GM12878 (cell line): ENCODE measurements at places on chromosomes 1 and 21.

- no peak for DNase-seq
- no peak overlapping the region for H3K27ac ChIP-seq
- no peaks in the 10 kb centered on the region for H3K27me3 ChIP-seq
- H3K4me3 ChIP-seq, result no peak overlapping the region
- H3K4me1 ChIP-seq, result no peaks in the 10 kb centered on the region
These were observed 132.2 kb downstream of the ATP5PO start for GRCh38 chr21:33783187-33783979.

GRCh38 chr1:230306169-230306568, 120.0 kb downstream of the PGBD5 start:
- H3K4me3 ChIP-seq, result no peak overlapping the region
- no peaks in the 10 kb centered on the region for H3K36me3 ChIP-seq
- no peaks in the 10 kb centered on the region; the same call in 1 of the 2 replicates for H3K4me1 ChIP-seq
- no peak for DNase-seq
- no peak overlapping the region for H3K27ac ChIP-seq

DNA sequence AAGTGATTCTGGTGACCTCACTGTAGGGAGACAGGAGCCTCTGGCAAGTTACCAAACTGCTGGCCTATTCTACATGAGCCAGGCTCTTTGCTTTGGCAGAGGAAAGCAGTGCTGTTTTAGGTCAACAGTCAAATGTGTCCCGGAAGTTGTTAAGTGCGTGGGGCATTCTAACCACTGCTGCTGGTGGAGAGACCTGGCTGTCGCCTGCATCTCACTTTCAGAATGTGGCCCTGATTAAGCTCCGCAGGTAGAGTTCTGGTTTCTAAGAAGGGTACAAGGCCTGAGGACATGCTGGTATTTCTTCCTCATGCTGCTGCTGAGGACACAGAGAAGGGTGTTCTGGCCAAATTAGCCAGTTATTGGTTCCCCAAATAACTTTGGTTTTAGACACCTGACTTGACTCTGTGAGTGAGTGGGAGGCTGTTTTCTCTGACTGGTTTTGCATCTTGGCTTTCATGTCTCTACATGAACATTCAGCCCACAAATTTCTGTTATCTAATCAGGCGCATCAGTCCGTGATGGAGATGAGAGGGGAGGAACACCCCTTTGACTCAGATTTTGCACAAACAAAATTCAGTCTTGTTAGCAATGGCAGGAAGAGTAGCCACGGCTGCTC, 120.8 kb downstream of the LMO4 start:
- 0 out of 2 replicates have a peak overlapping the region, but pooled peaks have one; percentile 4 for H3K4me3 ChIP-seq
- peak; percentile 98 for DNase-seq
- H3K27me3 ChIP-seq, result no peaks in the 10 kb centered on the region
- no peaks in the 10 kb centered on the region for H3K36me3 ChIP-seq

DNA sequence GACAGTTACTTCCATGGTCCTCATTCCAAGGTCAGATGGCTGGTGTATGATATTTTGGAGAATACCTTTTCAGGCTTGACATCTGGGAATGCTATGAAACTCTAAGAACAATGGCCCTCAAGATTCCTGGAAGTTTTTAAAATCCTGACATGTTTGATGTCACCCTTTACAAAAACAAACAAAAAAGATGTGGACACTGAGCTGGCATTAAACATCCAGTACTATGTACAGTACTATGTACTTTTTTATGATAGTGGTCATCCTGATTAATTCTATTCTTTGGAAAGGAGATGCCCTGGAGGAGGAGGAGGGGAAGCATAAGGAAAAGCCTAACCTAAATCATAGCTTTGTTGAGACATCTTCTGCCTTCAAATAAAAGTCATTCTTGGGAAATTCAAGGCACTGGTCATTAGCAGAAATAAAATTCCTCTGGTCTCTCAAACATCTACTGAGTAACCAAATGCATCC, 235.4 kb downstream of the HMCN1 start:
- H3K27ac ChIP-seq, result no peak overlapping the region
- no peak for DNase-seq
- no peaks in the 10 kb centered on the region for H3K4me1 ChIP-seq
- H3K4me3 ChIP-seq, result no peak overlapping the region

GRCh38 chr1:168420177-168420576, 123.6 kb downstream of the XCL2 start:
- DNase-seq, result no peak
- H3K4me3 ChIP-seq, result no peak overlapping the region
- no peaks in the 10 kb centered on the region; the same call in 1 of the 2 replicates for H3K27me3 ChIP-seq
- H3K36me3 ChIP-seq, result no peaks in the 10 kb centered on the region

- no peak overlapping the region for H3K4me3 ChIP-seq
- no peaks in the 10 kb centered on the region for H3K36me3 ChIP-seq
- H3K27me3 ChIP-seq, result 0 out of 2 replicates have a peak, but pooled peaks cover 2% of the 10 kb centered on the region
- no peaks in the 10 kb centered on the region for H3K4me1 ChIP-seq
These were observed 3.8 kb upstream of the MYOG start for GRCh38 chr1:203089651-203090045.

DNA sequence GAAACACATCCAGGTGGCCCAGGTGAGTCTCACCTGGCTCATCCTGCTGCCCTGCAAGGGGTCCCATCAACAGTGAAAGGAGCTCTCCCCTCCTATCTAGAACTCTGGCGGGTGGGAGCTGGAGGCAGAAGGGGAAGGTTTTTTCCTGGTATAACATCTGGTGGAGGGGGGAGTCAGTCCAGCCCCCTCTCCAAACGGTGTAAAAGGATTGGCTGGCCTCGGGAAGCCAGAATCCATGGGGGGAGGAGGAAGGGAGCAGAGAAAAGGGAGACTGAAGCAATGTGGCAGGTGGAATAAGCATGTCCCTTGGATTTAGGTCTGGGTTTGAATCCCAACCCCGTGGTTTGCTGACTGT, 1.2 kb upstream of the CAMK2N1 start:
- no peaks in the 10 kb centered on the region for H3K4me1 ChIP-seq
- peaks cover 8% of the 10 kb centered on the region for H3K27me3 ChIP-seq
- DNase-seq, result no peak
- H3K4me3 ChIP-seq, result no peak overlapping the region

DNA sequence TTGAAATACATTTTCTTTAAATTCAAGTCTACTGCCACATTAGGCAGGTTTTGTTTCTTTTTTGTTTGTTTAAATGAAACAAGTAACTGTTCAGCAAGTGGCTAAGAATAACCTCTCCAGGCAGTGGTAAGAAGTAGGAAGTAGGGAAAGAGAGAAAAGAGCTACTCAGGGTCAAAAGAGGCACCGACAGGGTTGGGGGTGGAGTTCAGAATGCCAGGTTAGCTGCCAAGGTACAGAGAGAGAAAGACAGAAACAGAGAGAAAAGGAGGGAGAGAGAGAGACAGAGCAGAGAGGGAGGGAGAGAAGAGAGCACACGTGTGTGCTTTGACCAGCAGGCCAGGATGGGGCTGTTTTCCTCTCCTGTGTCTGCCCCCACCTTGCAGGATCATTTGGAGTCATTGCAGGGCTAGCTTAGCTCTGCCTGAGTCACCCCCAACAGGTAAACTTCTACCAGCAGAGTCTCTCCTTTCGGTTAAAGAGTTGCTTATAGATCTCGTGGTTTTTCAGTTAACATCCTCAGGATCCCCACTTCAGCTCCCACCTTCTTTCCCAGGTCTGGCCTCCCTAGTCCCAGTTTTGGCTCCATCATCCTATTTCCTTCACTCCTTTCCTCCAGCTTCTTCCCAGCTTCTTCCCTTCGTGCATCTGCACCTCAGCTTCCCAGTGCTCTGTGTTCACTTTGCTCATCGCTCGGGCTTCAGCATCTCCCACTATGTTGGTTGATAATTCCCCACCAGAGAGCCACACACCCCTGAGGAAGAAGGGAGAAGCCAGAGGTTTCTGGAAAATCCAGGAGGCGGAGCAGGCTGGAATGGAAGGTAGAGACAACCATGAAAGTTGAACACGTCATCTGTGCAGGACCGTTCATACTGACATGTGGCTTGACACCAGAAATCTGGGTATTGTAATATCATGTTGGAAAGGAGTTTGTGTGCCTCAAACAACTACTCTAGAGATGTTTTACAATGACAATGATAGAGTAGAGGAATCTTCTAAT, 21.8 kb upstream of the RAB4A start:
- H3K4me3 ChIP-seq, result no peak overlapping the region
- H3K4me1 ChIP-seq, result 0 out of 2 replicates have a peak, but pooled peaks cover 3% of the 10 kb centered on the region
- no peaks in the 10 kb centered on the region for H3K36me3 ChIP-seq
- no peaks in the 10 kb centered on the region for H3K27me3 ChIP-seq
- H3K27ac ChIP-seq, result no peak overlapping the region
